Cerebellar nuclear complex (tissue), 1 donor: ENCODE measurements at places on chromosomes 7 and 10.

DNA sequence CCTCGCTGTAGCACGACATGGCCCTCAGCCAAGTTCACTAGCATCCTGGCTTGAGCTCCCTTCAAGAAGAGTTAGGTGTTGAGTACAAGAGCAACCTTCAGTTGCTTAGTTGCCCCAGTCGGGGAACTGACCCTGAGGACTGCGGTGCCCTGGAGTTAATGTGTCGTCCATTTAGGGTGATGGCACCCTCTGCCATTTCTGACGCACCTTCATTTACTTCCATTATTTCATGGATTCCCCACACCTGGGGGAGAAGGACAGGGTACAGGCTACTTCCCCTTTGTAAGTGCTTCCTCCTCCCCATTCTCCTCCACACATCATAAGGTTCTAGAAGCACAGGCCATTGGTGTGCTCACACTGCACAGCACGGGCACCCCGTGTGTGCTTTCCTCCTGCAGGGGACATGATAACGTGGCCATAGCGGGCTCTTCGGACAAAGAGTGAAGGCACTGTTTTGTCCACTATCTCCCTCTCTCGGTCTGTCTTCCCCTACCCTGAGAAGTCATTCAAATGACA is 1.8 kb downstream of the ALOX5 start:
- DNase-seq: no peak

DNA sequence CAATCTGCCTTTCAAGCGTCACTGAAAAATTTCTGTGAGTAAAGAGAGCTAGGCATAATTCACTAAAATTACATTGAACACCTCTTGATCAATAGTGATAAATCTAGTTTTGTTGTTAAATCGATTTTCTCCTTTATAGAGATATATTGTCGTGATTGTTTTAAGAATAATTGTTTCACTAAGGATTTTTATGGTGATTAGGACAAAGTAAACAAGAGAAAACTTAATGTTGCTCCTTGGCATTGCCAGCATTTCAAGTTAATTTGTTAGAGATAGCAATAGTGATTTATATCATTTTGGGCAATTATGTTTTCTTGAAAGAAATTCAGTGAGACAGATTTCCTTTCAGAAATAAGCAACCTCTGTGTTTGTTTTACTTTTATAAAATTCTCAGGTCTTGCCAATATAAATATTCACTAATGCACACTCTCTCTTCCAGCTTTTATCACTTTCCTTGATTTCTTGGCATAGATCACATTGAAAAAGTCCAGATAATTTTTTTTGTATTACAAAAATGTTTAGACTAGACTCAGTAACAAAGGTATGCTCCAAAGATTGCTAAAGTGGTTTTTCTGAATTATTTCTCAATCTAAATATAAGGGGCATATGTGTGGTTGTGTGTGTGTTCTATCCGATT is 538.7 kb downstream of the TFEC start:
- no peak for DNase-seq

- DNase-seq: no peak
These were observed 62.9 kb upstream of the MXI1 start for GRCh38 chr10:110144507-110144906.

DNA sequence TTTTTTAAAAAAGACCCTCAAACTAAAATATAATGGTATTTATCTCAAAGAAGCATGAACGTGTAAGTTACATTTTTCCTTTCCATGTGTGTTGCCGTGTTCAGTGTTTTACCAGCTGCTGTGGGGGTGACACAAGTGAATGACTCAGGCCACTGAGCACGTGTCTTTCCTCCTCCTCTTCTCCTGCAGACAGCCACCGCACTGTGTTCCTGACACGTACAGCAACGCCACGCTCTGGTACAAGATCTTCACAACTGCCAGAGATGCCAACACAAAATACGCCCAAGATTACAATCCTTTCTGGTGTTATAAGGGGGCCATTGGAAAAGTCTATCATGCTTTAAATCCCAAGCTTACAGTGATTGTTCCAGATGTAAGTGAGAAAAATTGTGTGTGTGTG is 29.7 kb downstream of the TMEM248 start:
- DNase-seq: no peak

- no peak for DNase-seq
These were observed 530.6 kb downstream of the ANKRD7 start for GRCh38 chr7:118755067-118755625.

DNA sequence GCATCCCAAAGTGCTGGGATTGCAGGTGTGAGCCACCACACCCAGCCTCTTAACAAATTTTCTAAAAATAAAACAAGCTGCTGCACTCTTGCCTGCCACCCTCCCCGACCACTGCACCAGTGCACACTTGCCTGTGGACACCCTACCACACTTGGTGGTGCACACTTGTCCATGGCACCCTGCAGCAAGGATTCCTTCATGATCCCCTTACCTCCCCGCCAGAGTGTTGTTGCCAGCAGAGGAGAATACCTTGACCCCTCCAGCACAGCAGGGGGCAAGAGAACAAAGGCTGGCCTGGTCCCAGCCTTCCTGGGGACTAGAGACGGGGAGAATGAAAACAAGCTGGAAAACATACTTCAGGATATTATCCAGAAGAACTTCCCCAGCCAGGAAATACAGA is 65.9 kb upstream of the KCND2 start:
- DNase-seq: no peak

GRCh38 chr10:68053553-68053952 is 21.5 kb downstream of the HERC4 start:
- no peak for DNase-seq

- DNase-seq: no peak
These were observed 188.2 kb downstream of the SKIDA1 start for GRCh38 chr10:21337171-21337792.

DNA sequence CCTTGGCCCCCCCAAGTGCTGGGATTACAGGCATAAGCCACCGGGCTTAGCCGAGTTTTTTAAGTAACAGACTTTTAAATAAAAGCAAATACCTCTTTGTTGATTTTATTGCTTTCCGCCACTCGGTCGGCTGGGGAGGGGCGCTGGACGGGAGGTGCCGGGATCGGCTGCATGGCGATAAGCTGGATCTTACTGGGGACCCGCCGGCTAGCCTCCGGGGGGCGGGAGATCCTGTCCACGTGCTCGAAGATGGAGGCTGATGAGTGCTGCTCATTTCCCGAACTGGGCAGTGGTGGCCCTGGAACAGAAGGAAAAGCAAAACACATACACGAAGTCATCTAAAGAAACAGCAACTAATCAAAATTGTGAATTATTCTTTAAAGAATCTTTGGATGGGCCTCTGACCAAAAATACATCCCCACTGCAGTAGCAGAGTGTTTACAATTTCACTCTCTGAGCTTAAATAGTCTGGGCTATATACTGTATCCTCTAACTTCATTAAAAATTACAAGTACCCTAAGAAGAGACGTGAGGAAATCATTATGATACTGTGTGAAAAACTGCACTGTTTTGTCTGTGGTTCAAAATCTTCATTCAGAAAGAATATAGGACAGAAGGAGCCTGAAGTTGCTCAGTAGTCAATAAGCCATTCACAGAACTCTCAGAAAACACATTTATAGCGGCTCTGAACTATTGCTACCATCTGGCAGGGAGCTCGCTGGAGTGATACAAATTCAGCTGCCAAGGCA is 73.2 kb upstream of the ATP6V0A4 start:
- no peak for DNase-seq

GRCh38 chr10:29007748-29008610 is 280.9 kb upstream of the LYZL1 start:
- no peak for DNase-seq

DNA sequence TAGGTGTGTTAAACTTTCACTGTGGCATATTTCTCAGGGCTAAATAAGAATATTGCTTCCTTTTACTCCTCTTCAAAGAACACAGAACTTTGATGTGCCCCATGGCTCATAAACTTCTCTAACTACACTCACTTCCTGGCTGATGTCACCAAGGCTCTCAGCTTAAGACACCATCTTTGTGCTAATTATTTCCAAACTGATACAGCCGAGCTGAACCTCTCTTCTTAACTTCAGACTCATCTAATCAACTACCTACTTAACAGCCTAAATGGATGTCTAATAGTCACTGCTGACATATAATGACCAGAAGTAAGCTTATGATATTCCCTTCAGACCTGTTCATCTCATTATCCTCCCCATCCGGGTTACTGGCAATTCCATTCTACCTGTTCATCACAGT is 3.6 kb downstream of the C10orf67 start:
- DNase-seq: no peak

DNA sequence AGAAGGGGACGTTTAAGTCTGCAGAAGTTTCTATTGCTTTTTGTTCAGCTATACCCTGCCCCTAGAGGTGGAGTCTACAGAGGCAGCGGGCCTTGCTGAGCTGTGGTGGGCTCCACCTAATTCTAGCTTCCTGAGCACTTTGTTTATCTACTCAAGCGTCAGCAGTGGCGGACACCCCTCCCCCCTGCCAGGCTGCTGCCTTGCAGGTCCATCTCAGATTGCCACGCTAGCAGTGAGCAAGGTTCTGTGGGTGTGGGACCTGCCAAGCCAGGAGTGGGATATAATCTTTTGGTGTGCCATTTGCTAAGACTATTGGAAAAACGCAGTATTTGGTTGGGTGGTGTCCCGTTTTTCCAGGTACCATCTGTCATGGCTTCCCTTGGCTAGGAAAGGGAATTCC is 147.3 kb upstream of the PRPS1L1 start:
- DNase-seq: no peak

- DNase-seq: no peak
These were observed 43.0 kb downstream of the INPP5A start for GRCh38 chr10:132580617-132581016.

- DNase-seq: no peak
These were observed 724 bp downstream of the BBIP1 start for GRCh38 chr10:110918269-110918642.

DNA sequence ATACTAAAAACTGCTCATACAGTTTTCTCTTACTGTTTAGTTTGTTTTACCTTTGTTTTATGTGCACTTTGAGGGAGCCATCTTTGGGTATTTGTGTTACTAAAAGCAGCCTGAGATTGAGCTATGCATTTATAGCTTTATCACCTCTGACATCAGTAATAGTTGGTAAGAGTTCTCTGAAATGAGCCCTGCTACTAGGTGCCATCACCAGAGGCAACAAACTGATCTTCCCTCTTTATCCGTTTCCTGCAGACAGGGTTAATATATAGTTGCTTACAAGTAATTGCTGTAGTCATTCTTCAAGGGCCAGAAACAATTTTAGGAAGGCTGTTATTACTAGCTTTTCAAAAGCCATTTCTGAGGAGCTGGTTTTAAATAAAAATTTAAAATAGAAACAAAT is 49.1 kb downstream of the KIF20B start:
- no peak for DNase-seq

GRCh38 chr10:51106311-51106945 is 32.1 kb downstream of the PRKG1 start:
- DNase-seq: no peak

DNA sequence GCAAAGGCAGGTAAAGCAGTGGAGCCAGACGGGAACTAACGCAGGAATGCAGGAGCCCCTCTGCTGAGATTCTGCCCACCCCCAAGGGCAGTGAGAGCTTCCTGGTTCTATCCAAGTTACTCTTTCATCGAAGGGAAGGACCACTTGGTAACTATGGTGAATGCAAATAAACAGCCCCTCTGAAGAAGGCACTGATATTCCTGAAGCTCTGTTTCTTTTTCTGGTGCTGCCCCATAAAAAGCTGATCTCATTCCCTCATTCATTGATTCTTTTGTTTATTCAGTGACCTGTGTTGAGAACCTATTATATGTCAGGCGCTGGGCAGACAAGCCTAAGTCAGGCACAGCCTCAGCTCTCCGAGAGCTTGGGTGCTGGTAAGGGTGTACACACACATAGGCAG is 217.3 kb downstream of the SNX10 start:
- no peak for DNase-seq

DNA sequence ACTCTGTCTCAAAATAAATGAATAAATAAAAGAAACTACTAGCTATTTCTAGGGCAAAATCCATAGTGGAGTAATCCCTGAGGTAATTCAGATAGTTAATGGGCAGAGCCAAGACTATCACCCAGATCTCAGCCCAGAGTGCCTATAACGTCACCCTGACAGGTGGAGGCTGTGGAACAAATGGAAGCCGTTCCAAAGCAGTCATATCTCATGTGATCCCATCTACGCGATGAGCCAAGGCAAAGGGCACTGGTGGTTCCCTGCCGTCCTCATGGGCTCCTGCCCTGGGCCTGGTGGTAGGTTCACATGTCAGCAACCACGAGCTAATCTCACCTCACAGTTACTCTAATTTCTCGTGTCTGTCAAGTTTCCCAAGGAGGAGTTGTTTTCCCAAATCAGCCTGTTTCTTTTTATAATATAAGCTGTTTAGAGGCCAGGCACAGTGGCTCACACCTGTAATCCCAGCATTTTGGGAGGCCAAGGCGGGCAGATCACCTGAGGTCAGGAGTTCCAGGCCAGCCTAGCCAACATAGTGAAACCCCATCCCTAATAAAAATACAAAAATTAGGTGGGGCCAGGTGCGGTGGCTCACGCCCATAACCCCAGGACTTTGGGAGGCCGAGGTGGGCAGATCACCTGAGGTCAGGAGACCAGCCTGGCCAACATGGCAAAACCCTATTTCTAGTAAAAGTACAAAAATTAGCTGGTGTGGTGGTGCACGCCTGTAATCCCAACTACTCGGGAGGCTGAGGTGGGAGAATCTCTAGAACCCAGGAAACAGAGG is 22.5 kb upstream of the ASCC1 start:
- DNase-seq: peak; percentile 29

DNA sequence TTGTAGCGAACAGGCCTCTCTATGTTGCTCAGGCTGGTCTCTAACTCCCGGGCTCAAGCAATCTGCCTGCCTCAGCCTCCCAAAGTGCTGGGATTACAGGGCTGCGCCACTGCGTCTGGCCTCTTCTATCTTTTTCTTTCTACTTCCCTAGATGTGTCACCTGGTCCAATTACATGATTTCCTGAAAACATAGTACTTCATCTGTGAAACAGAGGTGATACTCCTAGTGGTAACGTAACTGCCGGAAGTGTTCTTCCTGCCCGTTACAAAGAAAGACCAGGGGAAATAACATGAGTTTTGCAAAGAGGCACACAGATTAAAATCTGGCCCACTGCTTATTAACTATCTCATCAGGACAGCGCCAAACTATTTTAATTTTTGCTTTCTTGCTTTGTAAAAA is 18.4 kb upstream of the HGF start:
- DNase-seq: no peak
